ENCODE measurements at places on chromosomes 11 and 22.

- no peak for DNase-seq
Measured at GRCh38 chr11:73017024-73017751, 124.9 kb downstream of the FCHSD2 start.

GRCh38 chr11:115257678-115258077, 246.5 kb downstream of the CADM1 start:
- DNase-seq, result no peak

DNA sequence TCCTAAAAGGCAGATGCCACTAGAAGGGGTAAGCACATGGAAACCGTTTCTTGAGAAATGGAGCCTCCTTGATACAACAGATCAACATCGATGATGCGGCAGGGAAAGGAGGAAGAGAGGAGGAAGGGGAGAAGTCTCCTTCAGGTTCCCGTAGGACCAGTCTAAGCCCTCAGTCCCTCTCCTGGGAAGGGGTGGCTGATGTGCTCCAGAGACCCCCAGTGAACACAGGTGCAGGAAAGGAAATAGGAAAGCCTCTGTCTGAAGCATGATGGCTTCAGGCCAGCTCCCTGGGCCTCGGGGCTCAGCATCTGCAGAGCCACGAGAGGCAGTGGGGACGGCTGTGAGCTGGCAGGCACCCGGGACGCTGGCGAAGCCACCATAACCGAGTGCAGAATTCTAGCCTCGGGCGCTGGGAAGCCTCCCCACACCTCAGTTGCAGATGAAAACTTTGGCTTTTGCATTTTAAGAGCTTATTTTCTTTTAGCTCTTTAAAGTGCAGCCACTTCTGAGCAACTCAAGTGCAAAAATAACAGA, 1.8 kb downstream of the SPATA19 start:
- no peak for DNase-seq

DNA sequence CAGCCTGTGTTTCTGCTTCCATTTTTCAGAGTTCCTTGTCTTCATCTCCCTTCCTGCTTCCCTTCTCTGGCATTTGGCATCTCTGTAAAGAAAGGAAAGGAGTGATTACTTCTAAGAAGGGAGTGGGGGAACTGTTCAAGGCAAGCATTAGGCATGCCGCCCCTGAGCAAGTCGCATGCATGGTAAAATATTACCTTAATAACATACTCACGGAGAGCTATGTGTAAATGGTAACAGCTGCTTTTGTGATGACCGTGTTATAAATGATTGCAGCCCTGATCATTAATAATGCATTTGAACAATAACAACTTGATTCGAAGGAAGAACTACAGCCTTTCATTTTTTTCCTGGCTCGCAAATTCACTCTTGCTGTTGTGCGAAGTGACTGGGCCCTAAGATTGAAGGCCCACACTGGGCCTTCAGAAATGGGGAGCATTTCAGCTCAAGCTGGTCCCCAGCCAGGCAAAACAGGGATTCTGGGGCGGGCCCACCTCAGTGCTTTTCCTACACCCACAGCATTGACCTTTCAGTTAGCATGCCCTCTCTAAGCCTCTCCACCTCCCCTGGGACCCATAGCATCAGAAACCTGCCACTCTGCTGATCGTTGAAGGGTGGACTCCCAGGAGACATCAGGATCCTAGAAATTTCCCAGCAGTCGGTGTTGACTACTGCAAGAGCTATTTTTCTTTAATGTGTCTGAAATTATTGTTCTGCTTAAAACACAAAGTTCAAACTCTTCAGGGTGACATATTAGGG, 263.0 kb upstream of the CADM1 start:
- DNase-seq, result no peak

GRCh38 chr11:103338621-103339484, 229.6 kb downstream of the DYNC2H1 start:
- no peak for DNase-seq

GRCh38 chr11:113305440-113306336, 8.7 kb upstream of the TTC12 start:
- no peak for DNase-seq

DNA sequence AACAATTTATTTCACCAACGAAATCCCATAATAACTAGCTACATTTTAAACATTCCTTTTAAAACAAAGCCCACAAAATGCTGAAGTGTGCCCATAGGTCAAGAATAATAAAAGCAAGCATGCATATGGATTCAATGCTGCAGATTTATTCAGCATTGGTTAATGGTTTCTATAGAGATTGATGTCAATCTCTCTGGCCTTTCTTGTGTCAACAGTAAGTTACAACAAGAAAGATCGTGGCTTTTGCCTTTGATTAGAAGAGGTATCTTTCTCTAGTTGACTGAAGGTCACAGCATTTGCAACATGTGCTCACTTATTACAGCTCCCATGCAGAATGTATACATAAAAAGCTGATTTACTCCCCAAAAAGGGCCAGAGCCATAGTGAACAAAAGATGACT, 1.4 kb upstream of the SOX6 start:
- no peak for DNase-seq

DNA sequence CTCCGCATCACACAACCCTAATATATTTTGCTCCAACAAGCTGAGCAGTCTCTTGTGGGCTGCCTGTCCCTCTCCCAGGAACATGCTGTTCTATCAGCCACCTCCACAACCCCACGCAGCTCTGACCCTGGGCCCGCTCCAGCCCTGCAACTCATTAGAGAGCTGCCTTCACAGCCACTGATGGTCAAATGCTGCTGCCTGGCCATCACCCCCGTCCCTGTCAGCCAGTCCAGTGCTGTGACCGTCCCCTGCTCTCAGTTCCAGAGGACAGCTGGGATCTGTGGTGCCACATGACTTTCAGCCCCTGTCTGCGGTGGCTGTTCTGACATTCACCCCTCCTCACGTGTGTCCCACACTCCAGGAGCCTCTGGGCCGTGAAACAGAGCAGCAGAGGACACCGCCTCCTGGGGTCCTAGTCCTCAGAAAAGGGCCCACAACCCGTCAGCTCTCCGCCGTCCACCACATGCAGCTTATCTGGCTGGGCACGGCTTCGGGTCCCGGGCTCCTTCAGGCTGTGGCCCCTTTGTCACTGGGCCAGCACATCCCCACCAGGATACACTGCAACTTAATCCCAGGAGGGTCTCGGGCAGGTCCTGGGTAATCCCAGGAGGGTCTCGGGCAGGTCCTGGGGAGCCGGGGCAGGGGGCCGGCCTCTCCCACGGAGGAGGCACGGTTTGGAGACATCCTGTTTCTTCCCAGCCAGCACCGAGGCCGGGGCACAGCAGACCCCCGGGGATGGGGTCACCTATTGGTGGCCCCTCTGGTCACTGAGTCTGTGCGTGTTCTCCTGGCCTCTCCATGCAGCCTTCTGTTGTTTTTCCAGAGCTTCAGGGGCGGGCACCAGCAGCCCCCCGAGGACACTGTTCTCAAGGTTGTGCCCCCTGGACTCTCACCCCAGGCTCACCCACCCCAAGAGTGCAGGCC, 15.1 kb downstream of the CRELD2 start:
- DNase-seq, result no peak

- no peak for DNase-seq
Measured at GRCh38 chr11:17636721-17637120, 82.7 kb upstream of the MYOD1 start.

GRCh38 chr11:92227959-92228935, 3.6 kb downstream of the FAT3 start:
- DNase-seq, result no peak

DNA sequence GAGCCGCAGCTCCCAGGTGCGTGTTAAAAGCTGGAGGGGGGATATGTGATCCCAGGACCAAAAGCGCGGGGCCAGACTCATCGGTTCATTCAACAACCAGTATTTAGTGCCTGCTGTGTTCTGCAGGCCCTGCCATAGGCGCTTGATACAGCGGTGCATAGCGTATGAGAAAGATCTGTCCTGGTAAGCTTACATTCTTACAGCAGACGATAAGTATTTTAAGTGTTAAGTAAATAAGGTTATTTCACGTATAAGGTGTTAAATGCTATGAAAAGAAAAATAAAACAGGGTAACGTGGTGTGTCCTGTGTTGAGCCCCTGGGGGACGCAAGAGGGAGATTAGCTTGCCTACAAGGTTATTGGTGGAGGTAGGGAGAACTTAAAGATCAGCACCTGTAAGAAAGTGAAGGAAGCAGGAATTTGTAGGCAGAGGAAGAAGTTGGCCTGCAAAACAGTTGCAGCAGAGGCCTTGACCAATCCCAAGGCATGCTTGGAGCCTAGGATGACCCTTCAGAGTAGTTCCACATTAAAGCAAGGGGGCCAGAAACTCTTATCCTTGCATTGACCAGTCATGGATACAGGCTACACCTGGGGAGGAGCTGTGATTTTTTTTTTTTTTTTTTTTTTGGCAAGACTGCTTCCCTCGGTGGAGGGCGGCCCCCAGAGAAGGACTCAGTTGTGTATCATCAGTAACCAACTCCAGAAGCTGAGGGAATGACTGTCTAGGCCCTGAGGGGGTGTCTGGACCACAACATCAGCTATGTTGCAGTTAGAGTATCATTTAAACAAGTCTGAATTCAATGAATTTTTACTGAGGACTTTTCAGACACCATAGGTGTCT, 487 bp upstream of the LIPT2 start:
- DNase-seq, result peak; percentile 54

All from NCI-H2081 treated with DMSO at 0.1 percent for 48 hours (cell line).